ENCODE measurements at places on chromosomes 4 and X. TPM values are rescaled to one million over a fixed set of nuclear protein-coding genes. Genes with fewer than 3 reads are reported as not detected.

DDIT4L gene
- total RNA-seq: 1.7 TPM

FREM3 gene
- 0.51 TPM for total RNA-seq

DKK2 gene
- total RNA-seq: not detected

EFNB1 gene
- total RNA-seq: 43.4 TPM

EREG gene
- total RNA-seq: under 0.01 TPM

C1QTNF7 gene
- total RNA-seq: not detected

ABLIM2 gene
- 8.8 TPM for total RNA-seq

BLTP1 gene
- 91.6 TPM for total RNA-seq

P2RY8 gene
- 0.17 TPM for total RNA-seq

SMIM43 gene
- total RNA-seq: 0.85 TPM

GLRA2 gene
- total RNA-seq: not detected

FGB gene
- total RNA-seq: not detected

GRCh38 chr4:185880571-185880970 is 68.6 kb upstream of the SORBS2 start:
- no peak for DNase-seq

GRCh38 chr4:16384576-16384975 is 158.3 kb upstream of the TAPT1 start:
- no peak for DNase-seq

GRCh38 chrX:49958727-49959485 is 36.5 kb downstream of the CLCN5 start:
- no peak for DNase-seq

GRCh38 chr4:142663828-142664227 is 182.3 kb downstream of the INPP4B start:
- no peak for DNase-seq

- DNase-seq: peak; percentile 94
These were observed 88.9 kb downstream of the ZNF674 start for GRCh38 chrX:46456125-46456922.

DNA sequence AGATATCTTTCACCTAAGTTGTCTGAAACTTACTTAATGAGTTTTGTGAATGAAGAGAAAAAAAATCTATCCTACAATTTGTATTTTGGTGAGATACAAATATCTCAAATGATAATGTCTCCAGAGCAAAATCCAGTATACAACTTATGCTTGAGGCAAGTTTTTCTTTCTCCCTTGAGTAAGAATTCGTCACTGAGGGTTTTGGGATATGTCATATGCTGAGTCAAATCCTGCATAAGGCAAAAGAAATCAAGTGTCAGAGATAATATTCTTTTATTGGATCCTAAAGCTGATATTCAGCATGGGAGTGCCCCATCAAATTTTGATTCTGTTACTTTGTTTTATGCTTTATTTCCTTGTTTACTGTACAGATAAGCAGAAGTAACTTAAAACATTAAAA is 1308.6 kb downstream of the ARAP2 start:
- no peak for DNase-seq

GRCh38 chrX:41142130-41142910 is 57.1 kb downstream of the USP9X start:
- DNase-seq: no peak

- no peak for DNase-seq
These were observed 1.4 kb downstream of the CXCR3 start for GRCh38 chrX:71616672-71617529.

GRCh38 chr4:17322514-17322913 is 189.4 kb downstream of the QDPR start:
- no peak for DNase-seq

GRCh38 chrX:119240356-119240755 is 4.3 kb downstream of the PGRMC1 start:
- DNase-seq: no peak

GRCh38 chr4:137343221-137343620 is 189.1 kb downstream of the PCDH18 start:
- DNase-seq: no peak

- no peak for DNase-seq
These were observed 150.3 kb downstream of the GPAT3 start for GRCh38 chr4:83686166-83686565.

DNA sequence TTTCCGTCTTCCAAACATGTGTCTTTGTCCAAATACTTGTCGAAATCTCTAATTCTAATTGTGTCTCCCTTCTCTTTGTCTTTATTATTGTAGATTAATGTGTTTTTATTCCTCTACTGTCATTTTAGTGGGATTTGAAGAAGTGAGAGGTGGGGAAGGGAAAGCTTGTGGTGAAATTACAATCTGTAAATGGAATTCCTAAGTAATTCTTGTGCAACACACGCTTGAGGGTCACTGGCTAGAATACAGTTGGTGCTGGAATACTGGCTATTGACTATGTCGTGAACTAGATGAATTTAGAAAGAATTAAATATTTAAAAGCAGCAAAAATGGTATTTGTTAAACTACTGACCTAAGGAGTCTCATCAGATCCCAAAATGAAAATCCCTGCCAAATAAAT is 10.7 kb upstream of the FNIP2 start:
- no peak for DNase-seq

- DNase-seq: no peak
These were observed 40.8 kb upstream of the MAGED1 start for GRCh38 chrX:51852621-51853020.

GRCh38 chr4:94897023-94897422 is 139.3 kb downstream of the BMPR1B start:
- DNase-seq: no peak

GRCh38 chr4:156195914-156196313 is 242.2 kb upstream of the CTSO start:
- DNase-seq: no peak

GRCh38 chr4:99816545-99817308 is at the start of gene DAPP1:
DAPP1 (plus strand) TSS chr4:99816827; CDS start chr4:99816914, 87 bp downstream.
- DNase-seq: no peak

- no peak for DNase-seq
These were observed 439.4 kb downstream of the SPRY1 start for GRCh38 chr4:123835831-123836590.

DNA sequence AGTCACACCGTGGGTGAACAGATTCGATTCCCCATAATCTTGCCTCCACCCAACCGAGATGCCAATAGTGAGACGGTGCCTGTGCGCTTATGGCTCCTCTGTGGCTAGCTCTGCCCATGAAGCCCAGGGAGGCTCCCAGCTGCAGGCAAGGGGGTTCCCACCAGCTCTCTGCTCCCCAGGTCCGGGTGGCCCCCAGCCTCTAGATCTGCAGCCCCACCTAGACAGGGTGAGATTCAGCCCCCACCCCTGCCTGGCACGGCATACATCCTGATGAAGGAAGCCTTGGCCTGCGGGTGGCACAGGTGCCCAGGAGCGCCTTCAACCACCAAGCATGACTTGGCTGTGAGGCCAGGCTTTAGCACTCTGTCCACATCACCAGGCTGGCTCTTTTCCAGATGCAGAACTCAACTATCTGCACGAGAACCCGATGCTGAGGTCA is 40.6 kb downstream of the WDR1 start:
- no peak for DNase-seq

GRCh38 chr4:76302826-76303438 is 3.6 kb upstream of the STBD1 start:
- DNase-seq: no peak

DNA sequence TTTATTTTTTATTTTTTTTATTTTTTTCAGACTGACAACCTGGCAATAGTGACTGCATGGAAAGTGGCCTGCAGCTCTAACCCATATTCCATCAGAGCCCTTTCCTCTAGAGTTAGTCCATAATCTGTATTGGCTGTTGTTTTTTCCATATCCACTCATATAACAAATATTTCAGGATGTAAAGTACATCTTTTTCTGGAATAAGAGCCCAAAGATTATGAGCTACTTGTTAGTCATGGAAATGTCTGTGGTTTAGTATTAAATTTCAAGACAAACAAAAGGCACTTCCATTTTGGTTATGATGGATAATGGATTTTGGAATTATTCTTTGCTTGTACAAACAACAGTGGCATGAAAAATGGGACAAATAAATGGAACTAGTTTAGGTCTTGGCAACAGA is 296.0 kb upstream of the HS3ST1 start:
- peak; percentile 10 for DNase-seq

DNA sequence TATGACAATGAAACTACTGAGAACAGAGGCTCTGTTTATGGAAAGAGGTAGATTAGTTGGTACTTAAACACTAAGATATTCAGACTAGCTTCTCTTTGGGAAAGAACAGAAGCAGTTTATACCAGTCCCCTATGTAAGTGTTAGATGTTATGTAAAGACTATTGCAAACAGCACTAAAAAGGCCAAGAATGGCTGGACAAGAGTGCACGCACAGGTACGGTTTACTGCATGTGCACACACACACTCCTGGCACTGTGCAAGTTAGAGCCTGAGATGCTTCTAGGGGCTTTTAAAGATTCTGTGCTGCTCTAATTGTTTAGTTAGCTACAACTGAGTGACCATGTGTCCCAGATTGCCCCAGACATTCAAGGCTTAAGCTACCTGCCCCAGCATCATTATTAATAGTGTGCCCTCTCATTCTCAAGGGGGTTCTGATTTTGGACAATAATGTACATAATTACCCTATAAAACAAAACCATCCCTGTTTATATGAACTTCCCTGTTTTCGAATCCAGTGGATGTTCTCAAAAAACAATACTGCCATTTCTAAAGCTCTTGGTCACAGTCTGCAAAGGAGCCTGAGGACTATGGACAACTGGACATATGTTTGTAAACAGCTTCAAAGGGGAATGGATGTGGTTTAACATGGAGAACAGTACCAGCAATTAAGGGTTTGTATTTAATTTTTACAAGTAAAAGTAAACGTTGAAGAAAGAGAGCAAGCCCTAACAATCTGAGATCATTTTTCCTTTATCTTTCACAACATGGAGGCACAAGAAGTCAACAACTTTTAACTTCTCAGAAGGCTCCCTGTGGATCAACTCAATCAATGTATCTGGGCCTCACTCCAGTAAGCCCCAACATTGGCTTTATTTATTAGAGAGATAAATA is 2.0 kb downstream of the SETD7 start:
- DNase-seq: peak; percentile 15

All from dermis blood vessel endothelial cell (primary cell).